Tibial nerve (tissue), 4 donors: ENCODE measurements at places on chromosomes 1 and 21.

GRCh38 chr1:201370500-201370899, 7.0 kb downstream of the TNNT2 start:
- no peak overlapping the region for H3K27ac ChIP-seq
- H3K4me3 ChIP-seq: no peak overlapping the region
- H3K4me1 ChIP-seq: peaks cover 4% of the 10 kb centered on the region

DNA sequence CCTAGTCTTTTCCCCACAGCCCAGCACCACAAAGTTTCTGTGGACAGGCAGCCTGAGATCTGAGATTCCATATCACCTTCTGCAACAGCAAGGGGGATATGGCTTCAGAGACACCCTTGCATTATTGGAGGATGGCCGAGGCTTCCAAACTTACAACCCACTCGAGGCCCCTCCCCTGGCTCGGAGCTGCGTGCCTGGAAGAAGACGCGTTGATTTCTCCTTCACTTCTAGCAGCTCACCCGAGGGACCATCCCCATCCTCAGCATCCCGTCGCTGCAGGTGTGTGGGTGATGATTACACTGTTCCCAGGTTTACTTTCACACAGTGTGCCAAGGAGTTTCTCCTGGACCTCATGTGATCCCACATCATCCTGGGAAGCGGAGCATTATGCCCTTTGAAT, 277.9 kb downstream of the MATN1 start:
- no peak for DNase-seq
- no peak overlapping the region for H3K4me3 ChIP-seq
- H3K27me3 ChIP-seq: no peaks in the 10 kb centered on the region
- H3K4me1 ChIP-seq: no peaks in the 10 kb centered on the region

- H3K4me1 ChIP-seq: no peaks in the 10 kb centered on the region
- no peak overlapping the region for H3K27ac ChIP-seq
- no peak for DNase-seq
- H3K36me3 ChIP-seq: peaks cover 81% of the 10 kb centered on the region
- no peaks in the 10 kb centered on the region for H3K27me3 ChIP-seq
- no peak overlapping the region for H3K4me3 ChIP-seq
Measured at GRCh38 chr21:46570119-46570518, 34.8 kb downstream of the S100B start.

DNA sequence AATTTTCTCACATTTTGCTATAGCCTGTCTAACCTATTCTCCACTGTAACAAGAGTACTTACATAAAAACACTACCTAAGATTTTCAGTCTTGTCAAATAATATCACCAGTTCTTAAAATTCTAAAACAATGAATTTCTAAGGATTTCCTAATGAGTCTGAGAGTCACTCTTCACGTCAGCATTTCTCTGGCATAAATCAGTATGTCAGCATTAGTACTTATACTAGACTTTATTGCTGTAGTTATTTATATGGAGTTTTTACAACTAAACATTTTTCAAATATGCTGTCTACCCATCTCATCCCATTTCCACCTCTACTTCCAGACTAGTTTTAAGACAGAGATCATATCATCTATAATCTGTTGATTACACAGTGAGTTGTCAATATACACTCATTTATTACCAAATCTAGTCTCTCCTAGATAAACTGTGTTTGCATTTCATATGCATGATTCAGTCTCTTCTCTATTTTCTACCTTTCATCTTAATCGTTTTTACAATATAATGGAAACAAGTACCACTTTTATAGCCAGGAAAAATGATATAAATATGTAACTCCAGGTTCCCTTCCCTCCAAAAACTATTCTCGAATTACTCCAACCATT, 32.8 kb downstream of the LIN9 start:
- H3K4me3 ChIP-seq: no peak overlapping the region
- no peaks in the 10 kb centered on the region for H3K36me3 ChIP-seq
- H3K27ac ChIP-seq: no peak overlapping the region
- H3K27me3 ChIP-seq: no peaks in the 10 kb centered on the region
- no peaks in the 10 kb centered on the region for H3K4me1 ChIP-seq

GRCh38 chr1:222828939-222829338, 14.1 kb downstream of the DISP1 start:
- no peak overlapping the region for H3K4me3 ChIP-seq
- H3K27ac ChIP-seq: no peak overlapping the region
- no peak for DNase-seq
- H3K36me3 ChIP-seq: no peaks in the 10 kb centered on the region

- no peak overlapping the region for H3K27ac ChIP-seq
- H3K4me3 ChIP-seq: no peak overlapping the region
- no peak for DNase-seq
- no peaks in the 10 kb centered on the region for H3K4me1 ChIP-seq
- H3K36me3 ChIP-seq: no peaks in the 10 kb centered on the region
Measured at GRCh38 chr1:241396747-241397681, 40.0 kb upstream of the RGS7 start.

GRCh38 chr1:22527555-22528296, 35.6 kb upstream of the EPHA8 start:
- no peak overlapping the region for H3K4me3 ChIP-seq
- no peaks in the 10 kb centered on the region for H3K27me3 ChIP-seq
- no peak for DNase-seq

DNA sequence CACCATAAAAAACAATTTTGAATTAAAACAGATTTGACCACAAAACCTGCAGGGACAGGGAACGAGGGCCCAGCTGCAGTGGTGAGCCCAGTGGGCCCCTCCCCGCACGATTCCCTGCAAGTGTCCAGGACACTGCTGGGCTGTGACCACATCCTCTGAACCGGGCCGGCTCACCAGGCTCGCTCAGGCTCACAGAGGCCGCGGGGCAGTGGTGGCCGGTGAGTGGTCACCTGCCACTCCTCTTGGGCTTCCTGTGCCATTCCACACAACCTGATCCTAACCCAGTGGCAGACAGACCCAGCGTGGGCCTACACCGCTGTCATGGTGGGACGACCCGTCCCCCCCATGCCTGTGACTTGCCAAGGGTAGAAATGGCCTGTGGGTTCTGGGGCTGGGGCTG, 36.5 kb upstream of the RIPK4 start:
- H3K4me3 ChIP-seq: no peak overlapping the region
- no peak overlapping the region for H3K27ac ChIP-seq
- H3K27me3 ChIP-seq: no peaks in the 10 kb centered on the region
- no peaks in the 10 kb centered on the region for H3K36me3 ChIP-seq
- no peak for DNase-seq

DNA sequence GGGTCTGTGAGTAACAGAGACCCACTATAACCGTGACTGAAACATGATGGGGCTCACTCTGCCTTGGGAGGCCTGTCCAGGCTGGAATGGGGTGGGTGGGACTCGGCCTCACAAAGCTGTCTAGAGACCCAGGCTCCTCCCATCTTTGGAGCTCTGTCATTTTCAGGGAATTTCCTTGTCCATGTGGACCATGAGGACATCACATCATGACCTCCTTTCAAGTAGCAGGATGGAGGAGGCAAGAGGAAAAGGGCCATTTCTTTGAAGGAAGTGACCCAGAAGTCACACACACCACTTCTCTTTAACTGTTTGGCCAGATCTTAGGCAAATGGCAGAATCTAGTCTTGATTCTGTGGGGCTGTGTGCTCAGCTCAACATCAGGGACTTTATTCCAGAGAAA, 79.9 kb downstream of the CNIH3 start:
- no peak overlapping the region for H3K4me3 ChIP-seq
- DNase-seq: no peak
- H3K27me3 ChIP-seq: no peaks in the 10 kb centered on the region
- no peak overlapping the region for H3K27ac ChIP-seq
- no peaks in the 10 kb centered on the region for H3K4me1 ChIP-seq

DNA sequence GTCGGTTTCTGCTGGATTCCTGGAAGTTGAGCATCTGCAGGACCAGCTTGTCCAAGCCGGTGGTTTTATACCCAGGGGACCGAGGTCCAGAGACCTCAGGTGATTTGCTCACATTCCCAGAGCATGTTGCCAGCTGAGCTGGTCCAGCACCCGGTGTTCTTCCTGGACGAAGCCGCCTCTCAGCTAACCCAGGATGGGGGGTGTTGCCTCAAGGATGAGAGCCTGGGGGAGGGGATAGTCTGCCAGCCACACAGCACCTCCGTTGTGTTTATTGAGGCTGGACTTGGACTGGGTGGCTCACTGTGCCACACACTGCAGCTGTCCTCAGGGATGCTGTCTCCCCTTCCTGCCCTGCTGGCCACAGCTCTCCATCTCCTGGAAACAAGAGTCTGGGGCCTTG, 1.5 kb downstream of the TMEM201 start:
- no peak overlapping the region for H3K4me3 ChIP-seq
- H3K36me3 ChIP-seq: no peaks in the 10 kb centered on the region
- H3K27me3 ChIP-seq: no peaks in the 10 kb centered on the region
- DNase-seq: no peak

- H3K36me3 ChIP-seq: no peaks in the 10 kb centered on the region
- H3K4me3 ChIP-seq: no peak overlapping the region
- no peaks in the 10 kb centered on the region for H3K27me3 ChIP-seq
- H3K27ac ChIP-seq: no peak overlapping the region
- H3K4me1 ChIP-seq: no peaks in the 10 kb centered on the region
- no peak for DNase-seq
Measured at GRCh38 chr1:172298141-172298540, 122.3 kb upstream of the C1orf105 start.

GRCh38 chr21:36186081-36186480, 29.5 kb downstream of the DOP1B start:
- peaks cover 13% of the 10 kb centered on the region for H3K36me3 ChIP-seq
- H3K27me3 ChIP-seq: no peaks in the 10 kb centered on the region
- no peak overlapping the region for H3K27ac ChIP-seq

DNA sequence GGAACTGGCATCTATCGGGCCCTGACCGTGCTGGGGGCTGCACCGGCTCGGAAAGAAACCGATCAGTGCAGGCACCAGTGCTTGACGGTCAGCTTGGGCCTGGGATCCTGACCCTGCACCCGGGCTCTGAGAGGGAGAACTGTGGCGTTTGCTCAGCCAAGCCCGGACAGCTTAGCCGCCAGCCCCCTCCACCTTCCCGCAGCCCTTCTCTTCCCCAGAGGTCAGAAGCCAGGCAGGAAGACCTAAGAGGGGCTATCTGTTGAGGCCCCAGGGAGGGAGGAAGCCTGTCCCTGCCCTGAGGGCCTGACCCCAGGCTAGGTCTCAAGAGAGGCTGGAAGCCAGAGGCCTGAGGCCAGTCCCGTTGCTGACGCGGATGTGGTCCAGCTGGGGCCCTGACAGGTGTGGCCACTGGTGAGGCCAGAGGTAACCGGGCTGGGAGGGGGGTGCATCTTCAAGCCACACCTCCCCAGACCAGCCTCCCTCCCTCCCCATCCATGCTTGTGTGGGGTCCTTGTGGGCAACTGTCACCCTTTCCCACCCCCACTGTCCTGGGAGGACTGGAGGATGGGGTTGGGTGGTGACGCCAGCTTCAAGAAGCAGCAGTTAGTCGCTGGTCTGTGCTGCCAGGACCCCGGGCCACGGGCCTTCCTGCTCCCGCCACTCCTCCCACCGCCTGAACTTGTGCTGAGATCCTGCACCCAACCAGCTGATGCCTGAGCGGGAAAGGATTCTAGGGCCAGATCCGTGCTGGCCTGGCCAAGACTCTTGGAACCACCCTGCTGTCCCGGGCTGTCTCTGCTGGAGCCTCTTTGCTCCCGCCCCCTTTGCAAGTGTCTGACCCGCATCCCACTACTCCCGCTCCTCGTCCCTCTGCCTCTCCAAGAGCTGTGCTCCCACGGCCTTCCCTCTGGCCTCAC, 2.6 kb upstream of the DVL1 start:
- no peaks in the 10 kb centered on the region for H3K36me3 ChIP-seq
- no peak for DNase-seq
- peaks cover 66% of the 10 kb centered on the region for H3K4me1 ChIP-seq
- H3K27me3 ChIP-seq: no peaks in the 10 kb centered on the region
- H3K4me3 ChIP-seq: no peak overlapping the region

- no peaks in the 10 kb centered on the region for H3K4me1 ChIP-seq
- H3K36me3 ChIP-seq: peaks cover 80% of the 10 kb centered on the region
- no peaks in the 10 kb centered on the region for H3K27me3 ChIP-seq
- no peak overlapping the region for H3K4me3 ChIP-seq
- DNase-seq: no peak
Measured at GRCh38 chr1:162003061-162003829, 20.4 kb downstream of the OLFML2B start.

DNA sequence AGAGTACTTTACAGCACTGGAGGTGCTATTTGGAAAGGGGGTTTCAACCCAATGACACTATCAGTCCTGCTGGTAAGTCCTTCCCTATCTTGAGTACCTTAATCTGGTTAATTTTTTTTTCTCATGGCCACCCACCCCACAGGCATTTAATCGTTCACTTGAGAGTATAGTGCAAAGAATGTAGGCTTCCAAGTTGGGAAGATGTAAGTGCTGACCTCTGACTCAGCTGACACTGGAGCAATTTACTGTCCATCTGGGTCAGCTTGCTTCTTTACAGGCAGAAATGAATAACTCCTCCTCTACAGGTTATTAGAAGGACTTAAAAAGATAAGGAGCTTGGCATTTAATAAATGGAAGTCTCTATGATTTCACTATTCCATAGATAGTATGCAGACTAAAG, 89.6 kb downstream of the AK5 start:
- no peak overlapping the region for H3K4me3 ChIP-seq
- H3K4me1 ChIP-seq: no peaks in the 10 kb centered on the region
- no peaks in the 10 kb centered on the region for H3K27me3 ChIP-seq
- H3K36me3 ChIP-seq: no peaks in the 10 kb centered on the region
- H3K27ac ChIP-seq: no peak overlapping the region

DNA sequence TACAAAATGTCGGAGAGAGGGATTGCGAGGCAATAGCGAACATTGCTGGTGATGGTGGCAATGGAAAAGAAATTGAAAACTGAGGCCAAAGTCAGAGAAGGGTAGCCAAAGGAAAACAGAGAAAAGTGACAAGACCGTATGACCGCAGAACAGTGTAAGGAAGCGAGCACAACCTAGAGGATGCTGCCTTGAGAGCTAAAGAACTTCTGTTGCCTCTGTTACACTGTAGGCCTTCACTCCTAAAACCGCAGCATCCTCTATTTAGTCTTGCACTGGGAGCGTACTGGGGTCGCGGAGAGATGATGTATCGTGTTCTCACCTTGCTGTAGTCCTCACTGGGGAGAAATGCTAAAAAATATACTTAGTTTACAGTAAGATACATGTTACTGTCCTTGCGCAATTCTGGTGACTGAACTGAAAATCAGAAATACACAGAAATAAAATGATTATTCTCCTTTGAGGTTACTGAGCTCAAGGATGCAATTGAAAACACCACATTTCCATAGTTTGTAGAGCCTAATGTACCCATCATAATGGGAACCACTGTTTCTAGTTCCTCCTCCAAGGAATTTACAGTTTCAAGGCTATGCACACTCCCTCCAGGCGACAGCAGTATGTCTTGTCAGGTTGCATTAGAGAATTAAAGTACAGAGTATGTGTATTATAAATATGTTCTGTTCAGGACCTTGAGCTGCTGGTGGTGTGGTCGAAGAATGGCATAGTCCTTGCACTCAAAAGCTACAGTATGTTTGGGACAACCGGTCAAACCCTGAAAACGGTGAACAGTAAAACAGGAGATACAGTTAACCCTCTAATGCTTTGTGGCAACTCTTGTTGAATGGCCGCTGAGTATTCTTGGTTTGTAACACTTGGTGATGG, 1.3 kb downstream of the NEK7 start:
- no peak for DNase-seq
- H3K27me3 ChIP-seq: no peaks in the 10 kb centered on the region
- H3K4me1 ChIP-seq: no peaks in the 10 kb centered on the region
- peak overlapping the region; percentile 94 for H3K27ac ChIP-seq
- peak overlapping the region; percentile 87 for H3K4me3 ChIP-seq
- H3K36me3 ChIP-seq: no peaks in the 10 kb centered on the region

- no peak overlapping the region for H3K27ac ChIP-seq
- H3K4me1 ChIP-seq: no peaks in the 10 kb centered on the region
- H3K4me3 ChIP-seq: no peak overlapping the region
- no peaks in the 10 kb centered on the region for H3K36me3 ChIP-seq
- H3K27me3 ChIP-seq: no peaks in the 10 kb centered on the region
- DNase-seq: no peak
Measured at GRCh38 chr1:37449936-37450335, 24.4 kb upstream of the ZC3H12A start.
